ENCODE measurements at places on chromosomes 7 and 10.
A peak's percentile ranks its signal among the peaks of the same experiment; 100 is the strongest.

DNA sequence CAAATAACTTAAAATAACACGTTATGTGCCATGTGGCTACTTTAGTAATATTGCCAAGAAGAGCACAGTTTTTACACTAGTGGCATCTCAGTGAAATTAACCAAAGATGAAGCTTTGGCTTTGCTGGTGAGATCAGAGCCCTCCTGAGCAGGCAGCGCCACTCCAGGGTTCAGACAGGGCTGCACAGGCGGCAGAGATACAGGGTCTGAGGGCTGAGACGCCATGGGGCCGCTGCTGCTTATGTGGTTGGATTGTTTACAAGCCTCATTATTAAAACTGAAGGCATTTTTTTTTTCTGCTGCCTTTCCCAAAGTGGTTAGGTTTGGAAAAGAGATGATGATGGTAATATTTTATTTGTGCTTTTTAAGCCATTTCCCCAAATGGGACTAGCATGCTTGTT, 68.8 kb upstream of the DNAJB6 start:
- no peak for DNase-seq

GRCh38 chr10:86522510-86522855, 891 bp upstream of the WAPL start:
- DNase-seq: no peak

DNA sequence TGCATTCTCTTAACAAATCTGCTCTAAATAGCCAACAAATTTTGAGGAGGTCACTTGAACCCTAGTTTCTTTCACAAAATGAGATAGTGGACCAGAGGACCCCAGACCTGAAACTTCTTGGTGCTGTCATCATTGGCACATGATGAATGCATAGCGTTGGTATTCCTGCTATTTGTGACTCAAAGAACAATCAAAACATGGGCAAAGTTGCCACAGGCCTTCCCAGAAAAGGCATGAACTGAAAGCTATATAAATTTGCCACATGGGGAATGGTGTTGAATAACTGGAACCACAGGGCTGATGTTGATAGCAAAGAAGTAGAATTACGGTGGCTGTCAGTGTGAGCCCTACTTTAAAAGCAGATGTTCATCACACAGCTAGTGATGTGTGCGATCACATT, 219.9 kb upstream of the KMT2E start:
- DNase-seq: no peak

DNA sequence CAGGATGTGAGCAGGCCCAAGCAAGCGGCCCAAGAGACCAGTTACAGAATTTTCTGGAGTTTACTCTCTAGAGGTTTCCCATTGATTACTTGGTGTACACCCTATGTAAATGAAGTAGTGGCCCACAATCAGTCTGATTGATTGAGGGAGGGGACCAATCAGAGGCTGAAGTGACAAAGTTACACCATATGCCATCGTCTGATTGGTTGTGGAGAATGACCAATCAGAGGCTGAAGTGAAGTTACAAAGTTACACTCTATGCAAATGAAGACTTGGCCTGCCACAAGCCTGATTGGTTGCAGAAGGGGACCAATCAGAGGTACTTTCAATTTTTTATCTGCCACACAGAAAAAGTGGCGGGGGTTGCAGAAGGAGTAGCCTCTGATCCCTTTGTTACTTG, 83.7 kb downstream of the KIF20B start:
- DNase-seq: peak; percentile 5

GRCh38 chr10:95755511-95756004, 405 bp upstream of the ENTPD1 start:
- no peak for DNase-seq

DNA sequence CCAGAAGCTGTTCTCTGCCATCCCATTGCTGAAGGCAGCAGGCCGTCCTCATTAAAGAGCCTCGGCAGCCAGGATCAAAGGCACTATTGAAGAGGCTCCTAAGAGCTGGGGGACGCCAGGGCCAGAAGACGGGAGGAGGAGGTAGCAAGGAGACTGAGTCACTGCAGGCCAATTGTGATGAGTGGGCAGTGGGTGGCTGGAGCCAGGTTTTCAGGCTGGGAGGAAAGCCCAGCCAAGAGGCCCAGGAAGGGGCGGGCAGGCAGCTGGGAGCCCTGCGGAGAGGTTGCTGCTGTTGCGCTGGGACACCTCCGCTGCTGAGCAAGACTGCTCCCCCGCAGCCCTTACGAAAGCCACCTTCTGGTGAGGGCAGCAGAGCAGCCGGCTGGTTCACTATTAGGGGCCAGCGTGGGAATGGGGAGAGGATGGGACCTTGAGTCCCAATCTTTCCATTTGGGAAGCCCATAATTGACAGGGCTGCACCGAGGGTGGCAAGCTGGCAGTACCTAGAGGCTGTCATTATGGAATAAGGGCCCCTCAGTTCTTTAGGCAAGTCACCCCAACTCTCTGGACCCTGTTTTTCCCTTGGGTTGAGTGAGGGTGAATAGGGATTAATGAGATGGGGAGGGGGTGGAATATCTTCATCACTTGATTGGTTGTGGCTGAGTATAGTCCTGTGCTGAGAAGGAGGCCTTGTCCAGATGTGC, 48.4 kb downstream of the UNC5B start:
- peak; percentile 82 for DNase-seq

DNA sequence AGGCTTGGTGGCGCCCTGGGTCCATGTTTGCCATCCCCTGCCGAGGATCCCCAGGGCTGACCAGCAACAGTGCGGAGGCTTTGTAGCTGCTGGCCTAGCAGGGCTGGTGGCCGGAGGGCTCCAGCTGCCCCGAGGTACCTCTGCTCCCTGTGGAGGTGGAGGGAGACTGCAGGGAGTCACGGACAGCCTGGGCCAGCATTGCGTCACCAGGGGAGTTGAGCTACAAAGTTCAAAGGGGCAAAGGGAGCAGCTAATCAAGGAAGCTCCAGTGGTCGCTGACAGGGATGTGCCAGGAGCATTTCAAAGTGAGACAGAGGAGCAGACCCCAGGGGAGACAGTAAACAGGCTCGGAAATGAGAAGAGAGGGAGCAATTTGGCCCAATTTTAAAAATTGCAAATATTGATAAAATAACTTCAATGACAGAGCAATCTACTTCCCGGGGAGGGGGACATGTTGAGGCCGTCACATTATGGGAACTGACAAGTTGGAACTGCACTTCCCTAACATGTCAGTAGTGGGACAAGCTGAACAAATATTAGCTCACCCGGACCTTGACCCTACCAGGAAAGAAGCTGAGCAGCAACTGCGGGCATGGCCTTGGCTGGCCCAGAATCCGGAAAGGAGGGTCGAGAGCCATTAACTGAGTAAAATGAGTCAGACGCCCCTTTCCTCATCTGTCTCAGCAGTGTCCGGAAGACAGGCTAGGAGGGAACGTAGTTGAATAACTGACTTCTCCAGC, 39.4 kb downstream of the BTBD16 start:
- no peak for DNase-seq

GRCh38 chr10:48745662-48746245, 61.1 kb downstream of the WDFY4 start:
- DNase-seq: no peak

DNA sequence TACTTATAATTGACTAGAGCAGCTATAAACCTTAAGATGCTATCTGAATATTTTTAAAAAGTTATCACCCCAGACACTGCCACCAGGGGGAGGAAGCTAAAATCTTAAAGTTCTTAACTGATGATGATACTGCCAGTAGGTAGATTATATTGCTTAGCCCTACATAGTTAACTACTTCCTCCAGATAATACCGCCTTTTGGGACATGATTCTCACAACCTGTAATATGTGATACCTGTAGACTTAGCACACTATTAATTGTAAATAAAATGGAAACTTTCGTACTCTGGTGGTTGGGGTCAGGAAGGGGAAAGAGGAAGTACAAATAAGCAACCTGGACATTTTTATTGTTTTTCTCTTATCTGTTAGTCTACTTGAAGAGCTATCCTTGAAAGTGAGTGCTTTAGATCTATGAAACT, 268.9 kb downstream of the ADK start:
- DNase-seq: peak; percentile 27

- DNase-seq: no peak
These were observed 57.8 kb downstream of the GAD2 start for GRCh38 chr10:26274391-26274790.

DNA sequence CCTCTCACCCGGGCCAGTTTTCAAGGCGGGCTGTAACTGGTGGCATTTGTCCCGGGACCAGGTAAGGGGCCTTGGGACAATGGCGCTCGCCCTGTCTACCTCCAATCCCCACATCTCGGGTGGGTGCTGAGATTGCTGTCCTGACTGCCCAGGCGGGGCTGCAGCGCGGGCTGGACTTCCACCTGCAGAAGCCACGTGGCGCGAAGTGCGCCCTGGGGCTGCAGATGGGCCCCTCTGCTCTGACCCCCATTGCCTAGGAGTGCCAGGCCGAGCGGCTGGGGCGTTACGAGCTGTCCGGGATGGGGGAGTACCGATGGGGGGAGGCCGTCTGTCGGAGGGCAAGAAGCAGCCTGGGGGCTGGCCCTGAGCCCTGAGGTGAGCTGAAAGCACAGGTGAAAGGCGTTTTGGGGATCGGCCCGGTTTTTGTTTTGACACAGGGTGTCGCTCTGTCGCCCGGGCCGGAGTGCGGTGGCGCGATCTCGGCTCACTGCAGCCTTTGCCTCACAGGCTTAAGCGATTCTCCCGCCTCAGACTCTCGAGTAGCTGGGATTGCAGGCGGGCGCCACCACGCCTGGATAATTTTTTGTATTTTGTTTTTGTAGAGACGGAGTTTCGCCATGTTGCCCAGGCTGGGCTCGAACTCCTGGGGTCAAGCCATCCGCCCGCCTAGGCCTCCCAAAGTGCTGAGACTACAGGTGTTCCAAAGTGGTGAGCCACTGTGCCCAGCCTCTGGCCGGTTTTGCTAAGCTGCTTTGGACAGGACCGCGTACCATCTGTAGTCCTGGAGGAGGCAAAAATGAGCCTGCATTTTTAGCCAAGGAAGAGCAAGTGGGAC, at the start of gene SFXN2:
Gene SFXN2, plus strand, starts transcription at position 16 of the 835 bp plus-strand sequence. CDS start 12,001 bp downstream, outside the sequence.
- DNase-seq: no peak

DNA sequence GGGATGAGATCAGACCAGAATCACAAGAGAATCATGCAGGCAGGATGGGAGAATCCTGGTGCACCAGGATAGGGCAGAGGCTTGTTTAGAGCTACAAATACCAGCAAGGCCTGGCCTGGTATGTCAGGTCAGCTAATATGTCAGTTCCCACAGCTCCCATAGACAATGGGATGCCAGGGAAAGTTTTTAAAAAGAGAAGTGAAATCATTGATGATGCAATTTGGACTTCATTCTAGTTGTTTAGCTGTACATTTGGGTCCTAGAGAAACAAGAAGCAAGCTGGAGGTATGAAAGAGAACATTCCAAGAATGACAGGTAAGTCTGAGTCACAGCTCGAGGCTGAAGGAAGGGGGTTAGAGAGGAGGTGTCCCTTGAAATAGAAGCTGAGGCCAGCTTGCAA, 45.2 kb downstream of the GPR141 start:
- DNase-seq: no peak

GRCh38 chr10:116138897-116139296, 134.1 kb downstream of the GFRA1 start:
- no peak for DNase-seq

- peak; percentile 83 for DNase-seq
These were observed 1.8 kb downstream of the PFKFB3 start for GRCh38 chr10:6204341-6205191.

GRCh38 chr10:33837736-33838135, 503.3 kb upstream of the NRP1 start:
- DNase-seq: no peak

DNA sequence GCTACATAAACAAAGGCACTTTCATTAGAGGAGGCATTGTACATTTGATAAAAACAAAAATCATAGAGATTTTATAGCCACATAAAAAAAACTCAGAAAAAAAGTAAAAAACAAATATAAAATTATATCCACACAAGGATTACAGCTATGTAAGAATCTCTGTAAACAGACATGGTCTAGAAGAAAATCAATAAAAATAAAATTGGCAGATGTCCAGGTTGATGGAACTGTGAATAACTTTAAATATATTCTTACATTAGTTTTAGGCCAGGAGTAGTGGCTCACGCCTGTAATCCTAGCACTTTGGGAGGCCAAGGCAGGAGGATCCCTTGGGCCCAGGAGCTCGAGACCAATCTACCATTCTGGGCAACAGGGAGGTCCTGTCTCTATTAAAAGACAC, 19.2 kb downstream of the SLC35B4 start:
- DNase-seq: no peak

DNA sequence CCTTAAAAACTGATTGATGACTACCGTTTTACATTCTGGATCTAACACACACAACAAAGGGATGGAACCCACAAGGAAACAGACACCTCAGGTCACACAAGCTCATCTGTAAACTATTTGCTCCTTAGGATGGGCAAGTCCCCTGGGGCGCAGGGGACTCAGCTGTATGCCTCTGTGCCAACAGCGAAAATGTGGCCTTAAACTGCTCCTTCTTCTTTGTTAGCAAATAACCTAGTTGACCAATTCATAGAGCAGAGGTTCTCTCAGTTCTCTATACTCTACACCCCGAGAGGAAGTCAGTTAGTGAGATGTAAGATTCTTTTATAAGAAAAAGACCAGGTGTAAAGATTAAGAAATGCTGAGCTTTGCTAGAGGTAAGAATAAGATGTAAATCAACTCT, 181.9 kb upstream of the PRSS58 start:
- no peak for DNase-seq

DNA sequence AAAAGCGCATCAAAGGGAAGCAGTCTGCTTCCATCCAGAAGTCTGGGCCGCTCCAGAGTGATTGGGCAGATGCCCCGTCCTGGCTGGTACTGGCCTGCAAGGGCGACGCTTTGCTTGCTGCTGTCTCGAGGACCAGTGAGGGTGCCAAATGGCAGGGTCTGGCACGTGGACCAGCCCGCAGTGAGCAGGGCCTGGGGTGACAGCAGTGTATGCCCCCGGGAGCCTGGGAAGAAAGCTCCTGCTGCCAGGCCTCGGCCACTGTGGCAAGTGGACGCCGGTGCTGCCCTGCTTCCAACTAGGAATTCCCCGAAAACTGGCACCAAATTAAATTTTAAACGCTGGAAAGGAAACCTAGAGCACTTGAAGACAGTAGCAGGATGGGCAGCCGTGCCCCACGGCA, 357.0 kb upstream of the MKI67 start:
- no peak for DNase-seq

DNA sequence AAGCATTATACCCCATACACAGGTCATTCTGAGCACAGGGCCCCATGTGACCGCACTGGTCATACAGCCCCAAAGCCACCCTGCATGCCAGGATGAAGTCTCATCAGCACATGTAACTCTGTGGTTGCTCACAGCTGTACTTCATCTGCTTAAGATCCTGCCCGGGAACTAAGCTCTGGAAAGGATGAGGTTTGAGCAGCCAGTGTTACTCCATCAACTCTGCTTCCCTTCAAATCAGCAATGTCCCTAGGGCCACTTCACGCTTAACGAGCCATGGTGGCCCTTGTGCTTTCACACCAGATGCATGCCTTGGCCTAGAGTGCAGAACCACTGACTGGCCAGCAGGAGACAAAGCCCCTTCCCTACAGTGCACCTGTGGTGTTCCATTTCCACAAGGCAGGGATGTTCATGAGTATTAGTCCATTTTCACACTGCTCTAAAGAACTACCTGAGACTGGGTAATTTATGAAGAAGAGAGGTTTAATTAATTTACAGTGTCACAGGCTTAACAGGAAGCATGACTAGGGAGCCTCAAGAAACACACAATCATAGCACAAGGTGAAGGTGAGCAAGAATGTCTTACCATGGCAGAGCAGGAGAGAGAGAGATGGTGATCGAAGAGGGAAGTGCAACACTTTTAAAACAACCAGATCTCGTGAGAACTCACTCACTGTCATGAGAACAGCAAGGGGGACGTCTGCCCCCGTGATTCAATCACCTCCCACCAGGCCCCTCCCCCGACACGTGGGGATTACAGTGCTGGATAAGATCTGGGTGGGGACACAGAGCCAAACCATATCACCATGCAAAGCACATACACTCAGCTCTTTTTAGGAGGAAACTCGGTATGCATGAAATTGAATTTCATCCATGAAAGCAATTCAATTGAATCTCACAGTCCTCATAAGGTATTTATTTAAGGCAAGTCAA, 149.0 kb upstream of the CDCA7L start:
- peak; percentile 2 for DNase-seq
